ENCODE measurements at places on chromosomes 1 and 21. TPM values are rescaled to one million over a fixed set of nuclear protein-coding genes. Genes with fewer than 3 reads are reported as not detected.

MTARC2 gene
- 58.6 TPM for total RNA-seq

LCE2C gene
- total RNA-seq, result not detected

GRCh38 chr1:155729031-155729898 is 40.4 kb downstream of the DAP3 start:
- DNase-seq, result no peak
- H3K27me3 ChIP-seq, result no peaks in the 10 kb centered on the region
- H3K4me3 ChIP-seq, result no peak overlapping the region
- H3K36me3 ChIP-seq, result peaks cover 72% of the 10 kb centered on the region
- no peaks in the 10 kb centered on the region for H3K4me1 ChIP-seq

DNA sequence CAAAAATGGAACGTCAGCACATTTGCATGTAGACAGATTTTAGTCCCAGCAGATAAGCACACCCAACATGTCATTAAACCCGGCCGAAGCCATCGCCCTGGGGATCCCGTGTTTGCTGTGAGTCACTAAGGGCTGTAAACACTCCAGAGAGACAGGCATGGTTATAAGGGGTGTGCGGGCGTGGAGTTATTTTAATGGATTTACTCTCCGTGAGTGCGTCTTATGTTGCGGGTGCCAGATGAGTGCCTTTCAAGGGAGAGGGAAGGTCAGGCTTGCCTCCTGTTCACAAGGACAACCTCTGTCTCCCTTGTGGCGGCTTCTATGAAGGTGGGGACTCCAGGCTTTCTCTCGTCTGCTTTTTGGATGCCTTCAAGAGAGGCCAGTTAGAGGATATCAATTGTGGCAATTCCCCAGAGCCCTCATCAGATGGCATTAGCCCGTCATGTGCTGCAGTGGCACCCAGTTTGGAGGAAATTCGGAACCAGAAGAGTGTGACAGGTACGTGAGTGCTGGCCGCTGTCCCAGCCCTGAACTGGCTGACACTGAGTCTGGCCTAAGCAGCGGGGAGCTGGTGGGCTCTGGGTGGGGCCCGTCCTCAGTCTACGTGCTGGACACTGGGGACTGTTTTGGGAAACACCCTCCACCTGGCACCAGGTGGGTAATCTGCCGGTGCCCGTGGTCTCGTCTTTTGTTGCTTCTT is 223.8 kb upstream of the TMEM51 start:
- no peak for DNase-seq

- peaks cover 8% of the 10 kb centered on the region for H3K4me1 ChIP-seq
- H3K4me3 ChIP-seq, result no peak overlapping the region
- H3K27ac ChIP-seq, result no peak overlapping the region
- DNase-seq, result no peak
- peaks cover 34% of the 10 kb centered on the region for H3K36me3 ChIP-seq
- no peaks in the 10 kb centered on the region for H3K27me3 ChIP-seq
These were observed 20.3 kb upstream of the MPZL1 start for GRCh38 chr1:167701510-167701909.

DNA sequence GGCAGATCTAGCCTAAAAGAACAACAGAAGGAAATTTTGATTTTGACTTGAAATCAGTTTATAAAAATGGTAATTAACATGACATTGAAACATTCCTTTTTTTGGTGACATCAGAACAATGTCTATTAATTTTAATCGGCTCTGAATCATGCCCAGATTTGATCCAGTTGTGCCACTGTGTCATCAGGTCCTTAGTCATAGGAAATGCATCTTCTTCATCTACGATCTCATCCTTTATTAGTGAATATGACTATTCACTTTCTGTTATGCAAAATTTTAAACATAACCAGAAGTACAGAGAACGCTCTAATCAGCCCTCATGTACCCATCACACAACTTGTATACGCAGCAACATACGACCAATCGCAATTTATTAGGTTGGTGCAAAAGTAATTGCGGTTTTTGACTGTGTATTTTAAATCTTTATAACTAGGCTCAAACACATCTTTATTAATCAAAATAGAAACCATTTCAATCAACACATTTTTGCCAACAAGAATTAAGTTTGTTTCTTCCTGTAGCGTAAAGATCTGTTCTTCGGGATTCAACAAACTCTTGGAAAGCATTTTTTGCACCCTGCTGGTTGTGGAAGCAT is 40.3 kb upstream of the TLR5 start:
- no peak overlapping the region for H3K4me3 ChIP-seq
- no peak for DNase-seq
- peaks cover 24% of the 10 kb centered on the region for H3K4me1 ChIP-seq
- no peaks in the 10 kb centered on the region for H3K27me3 ChIP-seq
- no peaks in the 10 kb centered on the region for H3K36me3 ChIP-seq
- no peak overlapping the region for H3K27ac ChIP-seq
